Heart left ventricle (tissue), 16 donors: ENCODE measurements at places on chromosomes 4 and X. TPM values are rescaled to one million over a fixed set of nuclear protein-coding genes. Genes with fewer than 3 reads are reported as not detected.

The CWH43 gene
- total RNA-seq = not detected

The IL3RA gene
- 3.8 TPM for total RNA-seq

The LNX1 gene
- total RNA-seq = 4.7 TPM

The MAMLD1 gene
- 3.0 TPM for total RNA-seq

The NKX3-2 gene
- total RNA-seq = not detected

The PAGE2B gene
- total RNA-seq = not detected

GRCh38 chr4:145907812-145908211 is 30.8 kb downstream of the ZNF827 start:
- no peak for DNase-seq

DNA sequence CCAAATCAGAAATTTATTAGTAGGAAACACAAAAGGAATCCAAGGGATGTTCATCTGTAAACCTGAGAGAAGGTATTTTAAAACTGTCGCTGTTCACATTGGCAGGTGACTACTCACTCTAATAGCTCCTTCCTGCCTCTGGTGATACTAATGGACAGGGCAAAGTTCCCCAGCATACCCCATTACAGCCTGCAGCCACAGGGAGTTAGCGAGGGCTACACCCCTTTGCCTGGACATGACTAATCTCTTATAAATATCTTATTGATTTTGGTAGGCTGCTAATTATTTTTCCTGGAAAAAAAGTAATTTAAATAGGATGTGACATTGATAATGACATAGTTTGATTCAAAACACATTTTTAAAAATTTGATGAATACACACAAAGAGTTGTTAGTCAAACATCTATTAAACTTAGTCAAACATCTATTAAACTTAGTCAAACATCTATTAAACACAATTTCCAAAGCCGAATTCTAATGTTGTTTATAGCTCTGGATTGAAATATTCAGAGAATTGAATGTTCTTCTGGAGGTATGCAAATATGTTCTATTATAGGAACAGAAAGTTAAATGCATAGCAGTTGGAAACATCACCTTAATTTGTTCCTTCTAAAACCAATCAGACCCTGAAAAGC is 83.0 kb upstream of the CBR4 start:
- DNase-seq = no peak

GRCh38 chr4:153205757-153206156 is 1.5 kb downstream of the TRIM2 start:
- DNase-seq = no peak

- no peak for DNase-seq
Observed at GRCh38 chrX:68692651-68693050, 45.2 kb downstream of the STARD8 start.

DNA sequence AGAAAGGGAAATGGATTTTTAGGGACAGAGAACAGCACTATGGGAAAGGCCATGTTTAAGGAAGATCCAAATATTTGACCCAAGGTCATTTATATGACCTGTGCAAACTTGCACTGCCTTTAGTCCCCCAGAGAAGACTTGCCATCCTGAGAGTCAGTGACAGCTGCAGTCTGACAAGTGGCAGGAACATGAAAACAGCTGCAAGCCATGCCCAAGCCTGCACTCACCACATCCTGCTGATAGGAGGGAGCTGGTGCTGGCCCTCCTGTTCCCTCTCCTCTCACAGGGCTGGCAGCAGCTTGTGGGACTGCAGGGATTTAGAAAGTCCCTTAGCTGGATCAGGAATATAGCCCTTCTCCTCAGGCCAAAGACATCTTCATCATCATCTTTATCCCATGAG is 187.7 kb downstream of the RAP1GDS1 start:
- no peak for DNase-seq

DNA sequence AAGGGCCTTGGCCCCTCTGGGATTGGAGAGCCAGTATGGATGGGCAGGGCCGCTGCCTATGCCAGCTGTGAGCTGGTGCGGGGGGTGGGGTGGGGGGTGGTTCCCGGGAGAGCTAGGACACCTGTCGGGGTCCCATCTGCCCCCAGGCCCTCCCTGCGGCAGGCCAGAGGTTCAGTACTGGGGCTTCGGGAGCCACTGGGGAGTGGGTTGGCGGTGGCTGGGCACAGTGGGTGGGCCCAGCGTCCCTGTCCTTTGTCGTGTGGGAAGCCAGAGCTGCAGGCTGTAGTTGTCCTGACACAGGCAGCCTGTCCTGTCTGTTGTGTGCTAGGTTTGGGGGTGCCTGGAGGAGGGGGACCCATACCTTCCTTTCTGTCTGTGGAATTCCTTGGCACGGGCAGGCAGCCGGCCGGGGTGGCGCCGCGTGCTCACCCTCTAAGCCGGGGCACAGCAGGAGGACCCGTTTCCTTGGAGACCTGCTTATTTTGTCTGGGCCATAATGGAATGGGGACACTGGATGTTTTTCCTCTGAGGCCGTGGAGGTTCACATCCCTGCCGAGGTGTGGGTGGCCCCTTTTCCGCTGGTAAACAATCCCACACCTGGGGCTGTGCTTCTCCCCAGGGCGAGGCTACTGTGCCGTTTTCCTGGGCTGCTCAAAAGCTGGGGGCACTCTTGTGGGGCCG is 14.8 kb downstream of the DOK7 start:
- DNase-seq = no peak

GRCh38 chr4:43244688-43245382 is 352.3 kb downstream of the GRXCR1 start:
- DNase-seq = no peak

DNA sequence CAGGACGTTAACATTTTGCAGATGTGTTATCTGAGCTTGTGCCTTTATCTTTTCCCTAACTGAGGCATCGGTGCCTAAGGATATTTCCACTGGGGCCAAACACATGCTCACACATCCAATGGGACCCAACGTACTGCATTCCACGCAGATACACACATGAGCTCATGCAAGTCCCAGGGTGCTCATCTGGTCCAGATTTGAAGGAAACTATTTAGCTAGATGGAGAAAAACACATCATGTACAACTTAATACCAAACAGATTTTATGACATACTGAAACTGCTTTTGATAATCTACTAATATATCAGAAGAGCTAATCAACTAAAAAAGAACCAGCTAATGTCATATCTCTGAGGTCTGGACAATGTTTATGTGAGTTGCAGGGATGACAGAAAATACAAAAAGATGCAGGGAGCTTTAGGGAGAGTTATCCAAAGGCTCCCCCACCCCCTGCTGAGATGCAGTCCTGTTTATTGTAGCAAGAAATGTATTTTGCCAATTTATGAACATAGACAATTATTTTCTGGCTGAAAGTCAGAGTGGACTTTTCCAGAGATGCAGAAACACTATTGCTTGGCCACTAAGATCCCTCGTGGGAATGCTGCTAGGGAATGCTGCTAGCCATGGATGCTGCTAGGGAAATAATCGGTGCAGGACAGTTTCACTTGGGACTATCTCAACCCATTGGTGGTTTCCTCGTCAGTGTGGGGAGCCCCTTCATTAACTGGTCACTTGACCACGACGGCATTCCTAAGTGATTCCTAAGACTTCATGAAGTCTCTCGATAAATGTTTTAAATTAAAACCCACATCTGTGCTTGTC is 172.8 kb downstream of the SMIM20 start:
- peak; percentile 49 for DNase-seq

- DNase-seq = peak; percentile 41
Observed at GRCh38 chr4:89640620-89641366, 196.2 kb downstream of the SNCA start.

DNA sequence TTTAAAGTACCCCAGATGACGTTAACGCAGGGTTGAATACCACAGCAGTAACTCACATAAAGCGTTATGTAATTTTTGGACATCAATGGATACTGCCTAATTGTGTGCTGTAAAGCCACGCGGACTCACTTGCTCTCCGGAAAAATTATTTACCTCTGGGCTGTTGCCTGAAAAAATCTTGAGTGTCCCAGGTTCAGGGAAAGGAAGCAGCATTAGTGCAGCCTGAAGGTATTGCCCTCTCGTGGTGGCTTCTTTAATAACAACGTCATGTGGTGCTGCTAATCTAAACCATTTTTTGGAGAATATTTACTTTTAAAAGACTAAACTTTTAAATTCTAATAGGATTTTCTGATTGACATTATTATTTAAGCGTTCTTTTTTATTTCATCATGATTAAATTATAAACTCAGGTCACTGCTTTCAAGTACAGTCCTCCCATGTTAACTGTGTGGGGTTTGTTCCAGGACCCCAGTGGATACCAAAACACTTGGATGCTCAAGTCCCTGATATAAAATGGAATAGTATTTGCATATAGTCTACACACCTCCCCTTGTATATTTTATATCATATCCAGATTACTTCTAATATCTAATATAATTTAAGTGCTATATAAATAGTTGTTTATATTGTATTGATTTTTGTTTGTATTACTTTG is 384.8 kb downstream of the FAM133A start:
- DNase-seq = no peak

- DNase-seq = no peak
Observed at GRCh38 chrX:73930300-73930699, 367.3 kb downstream of the CHIC1 start.
